ENCODE measurements at places on chromosomes 2 and 18. TPM values are rescaled to one million over a fixed set of nuclear protein-coding genes. Genes with fewer than 3 reads are reported as not detected.

Gene PFN4
- total RNA-seq: not detected

Gene CKAP2L
- 20.7 TPM for total RNA-seq

Gene MERTK
- 6.1 TPM for total RNA-seq

Gene TEKT4
- total RNA-seq: not detected

Gene TMSB10
- 1,075 TPM for total RNA-seq

Gene ACMSD
- not detected for total RNA-seq

DNA sequence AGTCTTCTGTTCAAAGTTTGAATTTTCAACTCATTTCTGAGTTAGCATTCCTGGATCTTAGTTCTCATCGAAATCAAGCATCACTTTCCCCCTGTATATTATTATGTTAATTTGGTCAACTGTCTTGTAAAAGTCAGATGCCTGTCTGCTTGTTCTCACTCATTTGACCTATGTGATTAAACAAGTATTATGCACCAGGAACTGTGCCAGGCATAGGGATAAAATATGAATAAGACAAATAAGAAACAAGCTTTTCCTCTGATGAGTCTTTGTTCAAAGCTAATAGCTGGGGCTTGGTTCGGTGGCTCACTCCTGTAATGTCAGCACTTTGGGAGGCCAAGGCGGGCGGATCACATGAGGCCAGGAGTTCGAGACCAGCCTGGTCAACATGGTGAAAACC lies 19.7 kb upstream of the EMILIN2 start:
- no peak overlapping the region for H3K27ac ChIP-seq
- no peaks in the 10 kb centered on the region for H3K36me3 ChIP-seq
- H3K27me3 ChIP-seq: no peaks in the 10 kb centered on the region
- no peak overlapping the region for H3K4me3 ChIP-seq
- DNase-seq: no peak
- H3K4me1 ChIP-seq: no peaks in the 10 kb centered on the region

DNA sequence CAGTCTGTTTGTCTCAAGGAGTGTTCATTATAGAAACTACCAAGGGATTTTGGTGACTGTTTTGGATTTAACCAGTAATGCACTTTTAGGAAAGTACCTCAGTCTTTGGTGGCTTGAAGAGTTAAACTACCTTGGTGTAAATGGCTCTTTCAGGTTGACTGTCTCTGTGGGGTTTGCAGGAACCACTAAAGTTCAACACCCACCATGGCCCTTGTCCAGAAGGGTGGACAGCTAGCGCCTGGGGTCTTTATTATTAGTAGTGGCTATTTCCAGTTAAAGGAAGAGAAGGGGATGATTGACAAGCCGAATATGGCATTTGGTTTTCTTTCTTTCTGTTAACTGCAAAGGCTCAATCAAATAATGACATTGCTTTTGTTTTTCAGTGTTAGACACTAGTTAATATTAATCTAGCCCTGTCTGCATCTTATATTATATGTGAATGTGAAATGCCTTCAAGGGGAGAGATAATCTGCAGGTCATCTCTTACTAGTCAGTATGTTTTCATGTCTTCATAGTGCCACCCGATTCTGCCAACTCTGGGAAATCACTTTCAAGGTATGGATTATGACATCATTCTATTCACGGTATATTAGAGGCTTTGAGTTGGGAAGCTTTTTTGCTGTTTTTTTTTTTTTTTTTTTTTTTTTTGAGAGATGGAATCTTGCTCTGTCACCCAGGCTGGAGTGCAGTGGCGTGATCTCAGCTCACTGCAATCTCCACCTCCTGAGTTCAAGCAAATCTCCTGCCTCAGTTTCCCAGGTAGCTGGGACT lies 56.4 kb downstream of the MAP4K4 start:
- H3K36me3 ChIP-seq: no peaks in the 10 kb centered on the region
- H3K4me1 ChIP-seq: peaks cover 20% of the 10 kb centered on the region
- no peak for DNase-seq
- H3K27ac ChIP-seq: no peak overlapping the region
- no peaks in the 10 kb centered on the region for H3K27me3 ChIP-seq

DNA sequence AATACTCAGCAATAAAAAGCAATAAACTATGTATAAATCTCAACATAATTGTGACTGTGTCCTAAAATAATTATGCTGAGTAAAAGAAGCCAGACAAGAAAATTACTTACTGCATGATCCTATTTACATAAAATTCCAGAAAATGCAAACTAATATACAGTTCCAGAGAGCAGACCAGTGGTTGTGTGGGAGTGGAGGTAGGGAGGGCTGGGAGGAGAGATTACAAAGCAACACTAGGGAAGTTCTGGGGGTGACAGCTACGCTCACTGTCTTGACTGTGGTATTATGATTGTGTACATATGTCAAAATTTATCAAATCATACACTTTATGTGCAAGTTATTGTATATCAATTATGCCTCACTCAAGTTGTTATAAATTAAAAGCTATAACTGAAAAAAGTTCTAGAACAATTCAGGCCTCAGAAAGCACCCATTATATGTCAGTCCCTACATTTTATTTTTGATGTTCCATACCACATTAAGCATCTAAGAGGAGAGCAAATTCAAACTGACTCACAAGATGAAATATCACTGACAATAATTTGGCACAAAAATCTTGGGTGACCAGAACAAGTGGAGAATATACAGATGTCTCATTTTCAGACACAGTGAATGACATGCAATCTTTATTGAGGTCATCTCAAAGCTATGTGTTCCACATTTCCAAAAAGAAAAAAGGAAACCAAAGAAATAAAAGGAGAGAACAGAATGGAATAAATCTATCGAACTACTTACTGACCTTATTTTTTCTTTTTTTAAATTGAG lies 85.1 kb downstream of the ANTXR1 start:
- no peak for DNase-seq
- no peak overlapping the region for H3K4me3 ChIP-seq
- peaks cover 1% of the 10 kb centered on the region for H3K27me3 ChIP-seq
- no peaks in the 10 kb centered on the region for H3K4me1 ChIP-seq

- no peaks in the 10 kb centered on the region for H3K27me3 ChIP-seq
- no peaks in the 10 kb centered on the region for H3K4me1 ChIP-seq
- no peak for DNase-seq
- no peak overlapping the region for H3K4me3 ChIP-seq
- H3K27ac ChIP-seq: no peak overlapping the region
Measured at GRCh38 chr2:145524836-145525235, 1004.9 kb upstream of the ZEB2 start.

DNA sequence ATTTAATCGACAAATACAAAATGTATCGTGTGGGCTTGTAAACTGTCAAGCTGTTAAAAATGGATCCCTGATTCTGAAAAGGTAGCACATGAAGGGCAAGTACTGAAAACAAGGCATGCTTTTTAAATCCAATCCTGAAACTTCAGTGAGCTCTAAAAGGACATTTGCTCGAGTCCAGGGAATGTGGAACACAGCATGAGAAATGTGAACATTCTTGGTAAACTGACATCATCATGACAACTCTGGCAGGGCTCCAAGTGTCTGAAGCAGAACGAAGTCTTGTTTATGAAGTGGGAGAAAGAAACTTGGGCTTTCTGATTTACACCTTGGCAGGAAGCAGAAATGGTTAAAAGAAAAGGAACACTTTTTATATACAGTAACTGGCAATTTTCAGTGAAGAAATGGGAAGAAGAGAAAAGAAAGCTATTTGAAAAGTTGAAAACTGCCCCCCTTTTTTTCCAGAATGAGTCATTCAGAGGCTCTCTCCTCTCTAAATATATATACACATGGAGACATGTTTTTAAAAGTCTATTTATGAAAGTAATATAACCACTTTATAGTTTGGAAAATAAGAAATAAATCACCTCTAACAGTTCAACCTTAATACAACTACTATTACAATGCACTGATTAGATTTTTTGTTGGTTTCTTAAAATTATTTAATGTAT lies 120.8 kb downstream of the GAREM1 start:
- H3K27me3 ChIP-seq: no peaks in the 10 kb centered on the region
- no peak overlapping the region for H3K27ac ChIP-seq
- no peaks in the 10 kb centered on the region for H3K4me1 ChIP-seq
- H3K4me3 ChIP-seq: no peak overlapping the region

- H3K27me3 ChIP-seq: no peaks in the 10 kb centered on the region
- peaks cover 19% of the 10 kb centered on the region for H3K4me1 ChIP-seq
- no peak overlapping the region for H3K4me3 ChIP-seq
- H3K36me3 ChIP-seq: no peaks in the 10 kb centered on the region
- DNase-seq: no peak
Measured at GRCh38 chr18:24818441-24818840, 358.0 kb downstream of the HRH4 start.

GRCh38 chr18:57759650-57760049 lies 43.5 kb downstream of the ATP8B1 start:
- H3K27ac ChIP-seq: no peak overlapping the region
- no peaks in the 10 kb centered on the region for H3K36me3 ChIP-seq
- no peak overlapping the region for H3K4me3 ChIP-seq
- DNase-seq: no peak

- H3K27ac ChIP-seq: no peak overlapping the region
- H3K4me3 ChIP-seq: no peak overlapping the region
- no peaks in the 10 kb centered on the region for H3K4me1 ChIP-seq
- no peak for DNase-seq
- H3K27me3 ChIP-seq: no peaks in the 10 kb centered on the region
- no peaks in the 10 kb centered on the region for H3K36me3 ChIP-seq
Measured at GRCh38 chr2:238699307-238700116, 148.4 kb upstream of the TWIST2 start.

DNA sequence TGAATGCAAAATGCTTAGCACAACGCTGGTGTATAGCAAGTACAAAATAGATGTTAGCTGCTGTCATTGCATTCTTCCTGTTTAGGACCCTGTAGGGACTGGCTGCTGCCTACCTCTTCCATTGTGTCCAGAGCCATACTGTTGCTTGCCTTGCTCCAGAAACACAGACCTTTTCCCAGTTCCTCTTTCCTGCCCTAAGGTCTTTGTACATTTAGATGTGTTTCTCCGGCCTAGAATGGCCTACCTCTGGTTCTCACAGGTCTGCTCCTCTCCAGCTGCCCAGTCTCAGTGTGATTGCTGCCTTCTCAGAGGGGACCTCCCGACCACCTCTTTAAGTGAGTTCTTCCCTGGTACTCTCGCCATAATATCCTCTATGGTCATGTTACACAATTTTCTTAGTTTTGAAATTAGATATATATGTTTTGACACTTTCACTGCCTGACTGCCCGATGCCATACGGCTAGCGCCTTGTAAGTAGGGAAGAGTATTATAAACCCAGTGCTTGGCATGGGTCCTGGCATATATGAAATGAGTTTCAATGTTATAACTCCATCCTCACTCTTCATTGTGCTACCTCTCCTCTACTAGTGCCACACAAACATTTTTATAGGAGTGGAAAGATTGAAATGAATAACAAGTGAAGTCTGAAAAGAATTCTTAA lies 48.3 kb downstream of the RFTN2 start:
- no peak overlapping the region for H3K4me3 ChIP-seq
- H3K27me3 ChIP-seq: no peaks in the 10 kb centered on the region
- no peak for DNase-seq
- H3K4me1 ChIP-seq: peaks cover 7% of the 10 kb centered on the region

DNA sequence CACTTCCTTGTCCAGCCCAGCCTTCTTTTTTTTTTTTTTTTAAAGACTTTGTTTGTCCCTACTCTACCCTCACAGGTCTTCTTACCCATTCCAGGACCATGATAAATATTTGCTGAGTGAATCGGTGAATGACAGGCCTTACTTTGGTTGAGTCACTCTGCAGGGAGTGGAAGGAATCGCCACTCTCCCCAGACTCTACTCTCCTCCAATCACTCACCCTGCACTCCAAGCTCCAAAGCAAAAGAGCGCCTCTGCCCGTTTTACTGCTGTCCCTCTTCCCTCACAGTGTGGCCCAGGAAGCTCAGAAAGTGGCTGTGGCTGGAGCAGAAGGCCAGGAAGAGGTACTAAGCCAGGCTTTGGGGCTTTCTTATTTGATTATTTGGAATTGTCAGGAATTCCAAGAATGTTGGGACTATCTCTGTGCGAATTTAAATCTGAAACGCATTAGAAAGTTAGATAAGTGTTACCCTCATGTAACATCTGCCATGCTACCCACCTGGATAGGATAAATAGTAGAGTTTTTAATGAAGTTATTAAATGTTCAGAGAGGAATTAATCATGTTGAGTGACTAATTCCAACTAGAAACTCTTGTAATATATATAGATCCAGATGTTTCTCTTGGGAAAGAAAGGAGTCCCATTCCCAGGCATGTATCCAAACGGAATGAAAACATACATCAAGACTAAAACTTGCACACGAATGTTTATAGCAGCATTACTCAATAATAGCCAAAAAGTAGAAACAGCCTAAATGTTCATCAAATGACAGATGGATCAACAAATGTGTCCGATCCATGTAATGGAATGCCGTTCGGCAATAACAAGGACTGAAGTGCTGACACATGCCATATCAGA lies 43.0 kb upstream of the CHMP1B start:
- H3K4me3 ChIP-seq: no peak overlapping the region
- no peak for DNase-seq
- H3K4me1 ChIP-seq: peaks cover 32% of the 10 kb centered on the region
- H3K27me3 ChIP-seq: no peaks in the 10 kb centered on the region

DNA sequence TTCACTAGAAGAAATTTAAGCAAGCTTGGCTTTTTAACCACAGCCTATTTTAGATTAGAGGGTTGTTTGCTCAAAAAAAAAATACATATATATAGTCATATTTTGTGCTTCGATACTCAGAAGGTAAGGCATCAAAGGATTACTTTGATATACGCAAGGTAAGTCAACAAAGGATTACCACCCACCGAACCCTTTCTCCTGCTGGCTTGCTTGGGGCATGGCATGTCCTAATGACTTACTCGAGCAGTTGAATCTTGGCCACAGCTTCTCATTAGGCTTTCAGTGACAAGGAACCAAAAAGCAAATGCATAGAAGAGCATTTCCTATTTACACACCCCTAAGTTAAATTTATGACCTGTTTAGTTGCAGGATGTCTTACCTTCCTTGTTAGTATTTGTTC lies 295.7 kb downstream of the AGAP1 start:
- DNase-seq: no peak
- H3K27me3 ChIP-seq: no peaks in the 10 kb centered on the region
- no peaks in the 10 kb centered on the region for H3K4me1 ChIP-seq
- H3K27ac ChIP-seq: no peak overlapping the region
- H3K4me3 ChIP-seq: no peak overlapping the region

DNA sequence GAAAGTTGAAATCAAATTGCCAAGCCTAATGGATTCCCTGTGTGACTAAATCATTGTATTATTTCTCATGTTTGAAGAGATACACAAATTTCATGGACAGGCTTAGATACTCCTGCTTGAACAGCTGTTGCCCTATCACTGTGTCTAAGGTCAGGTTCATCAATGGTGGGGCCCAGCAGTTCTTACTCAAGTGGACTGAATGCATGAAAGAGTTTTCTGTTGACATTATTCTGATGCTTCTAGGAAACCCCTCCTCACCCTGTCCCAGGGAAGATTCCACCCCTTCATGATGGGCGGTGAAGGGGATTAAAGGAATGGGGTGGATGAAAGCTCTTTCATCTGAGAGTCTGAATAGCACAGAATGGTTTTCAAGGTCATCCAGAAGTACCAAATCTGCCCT lies 148.8 kb downstream of the INO80D start:
- H3K27ac ChIP-seq: no peak overlapping the region
- DNase-seq: no peak
- no peaks in the 10 kb centered on the region for H3K27me3 ChIP-seq
- no peak overlapping the region for H3K4me3 ChIP-seq
